NT2/D1 (cell line): ENCODE measurements at places on chromosomes 1 and 21.
A peak's percentile ranks its signal among the peaks of the same experiment; 100 is the strongest.

GRCh38 chr1:61670016-61670415 lies 54.9 kb downstream of the TM2D1 start:
- no peak for DNase-seq

DNA sequence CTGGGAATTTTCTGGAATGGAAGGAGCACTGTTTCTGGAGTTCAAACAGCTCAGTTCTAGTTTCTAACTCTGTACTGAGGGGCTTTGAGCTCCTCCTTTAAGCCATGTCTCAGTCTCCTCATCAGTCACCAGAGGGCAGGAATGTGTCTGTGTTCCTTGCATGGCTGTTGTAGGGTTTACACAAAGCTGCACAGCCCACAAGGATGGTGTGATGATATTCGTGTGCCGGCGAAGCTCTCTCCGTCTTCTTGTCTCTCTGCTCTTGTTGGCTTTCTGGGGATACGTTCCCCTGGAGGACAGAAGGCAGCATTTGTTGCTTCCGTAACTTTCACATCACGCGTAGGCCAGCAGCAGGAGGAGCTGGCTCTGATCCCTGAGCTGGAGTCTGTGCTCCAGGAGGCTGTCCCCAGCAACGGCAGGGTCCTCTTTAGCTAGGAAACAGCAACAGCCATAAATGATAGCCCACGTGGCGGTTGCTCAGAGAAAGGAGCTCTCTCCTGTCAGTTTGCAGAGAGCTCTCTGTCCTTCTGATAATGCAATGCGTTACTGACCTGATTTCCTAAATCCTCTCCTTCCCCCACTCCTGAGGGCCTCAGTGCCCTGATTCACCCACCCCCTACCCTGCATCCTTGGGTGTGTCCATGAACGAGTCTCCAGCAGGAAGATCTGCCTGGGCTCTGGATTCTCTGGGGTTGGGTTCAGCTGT lies 189.2 kb upstream of the VAMP3 start:
- no peak for DNase-seq

GRCh38 chr1:205004351-205004750 lies 38.7 kb upstream of the CNTN2 start:
- no peak for DNase-seq

DNA sequence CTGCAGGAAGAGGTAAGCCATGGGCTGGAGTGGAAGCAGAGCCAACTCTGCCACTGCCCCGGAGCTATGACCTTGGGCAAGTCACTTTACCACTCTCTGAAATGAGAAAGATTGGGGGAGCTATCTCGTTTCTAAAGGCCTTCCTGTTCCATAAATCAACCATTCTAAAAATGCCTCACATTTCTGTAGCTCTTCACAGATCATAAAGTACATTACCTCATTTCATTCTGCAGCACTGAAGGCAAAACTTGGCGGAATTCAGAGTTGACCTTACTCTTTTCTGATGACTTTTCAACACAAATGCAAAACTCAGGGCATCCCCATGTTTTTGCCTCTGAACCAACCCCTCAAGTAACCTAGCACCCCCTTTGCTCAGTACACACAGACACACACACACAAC lies 404.0 kb upstream of the NFIA start:
- no peak for DNase-seq

DNA sequence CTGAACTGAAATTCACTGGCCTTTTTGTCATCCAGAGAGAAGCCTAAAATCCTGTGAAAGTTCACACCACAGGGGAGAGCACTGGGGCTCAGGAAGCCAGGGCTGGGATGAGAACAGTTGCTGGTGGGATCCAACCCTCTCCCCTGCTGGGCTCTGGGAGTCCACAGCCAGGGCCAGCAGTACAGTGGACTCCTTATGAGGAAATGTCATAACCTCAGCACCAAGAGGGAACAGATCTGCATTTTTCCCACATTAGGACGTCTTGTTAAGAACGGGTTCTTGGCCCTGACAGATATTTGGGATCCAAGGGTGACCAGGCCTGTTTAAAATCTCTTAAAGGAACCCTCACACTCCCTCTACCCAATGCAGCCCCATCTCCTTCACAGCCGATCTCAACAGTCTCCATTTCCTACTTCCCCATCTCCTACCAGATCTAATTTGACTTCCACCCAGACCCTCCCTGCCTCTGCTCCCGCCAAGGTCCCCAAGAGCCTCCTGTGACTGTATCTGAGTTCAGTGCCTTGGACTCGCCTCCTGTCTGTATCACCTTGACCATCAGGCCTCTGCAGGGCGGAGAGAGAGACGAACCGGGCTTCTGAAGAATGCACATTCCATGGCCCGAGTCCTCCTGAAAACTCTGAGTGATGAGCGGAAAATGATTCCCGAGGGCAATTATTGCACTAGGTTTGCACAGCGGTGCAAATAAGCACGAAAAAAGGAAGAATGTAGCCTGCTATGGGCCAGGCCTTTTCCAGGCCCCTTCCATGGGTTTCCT lies 159.9 kb downstream of the TRABD2B start:
- DNase-seq: no peak

DNA sequence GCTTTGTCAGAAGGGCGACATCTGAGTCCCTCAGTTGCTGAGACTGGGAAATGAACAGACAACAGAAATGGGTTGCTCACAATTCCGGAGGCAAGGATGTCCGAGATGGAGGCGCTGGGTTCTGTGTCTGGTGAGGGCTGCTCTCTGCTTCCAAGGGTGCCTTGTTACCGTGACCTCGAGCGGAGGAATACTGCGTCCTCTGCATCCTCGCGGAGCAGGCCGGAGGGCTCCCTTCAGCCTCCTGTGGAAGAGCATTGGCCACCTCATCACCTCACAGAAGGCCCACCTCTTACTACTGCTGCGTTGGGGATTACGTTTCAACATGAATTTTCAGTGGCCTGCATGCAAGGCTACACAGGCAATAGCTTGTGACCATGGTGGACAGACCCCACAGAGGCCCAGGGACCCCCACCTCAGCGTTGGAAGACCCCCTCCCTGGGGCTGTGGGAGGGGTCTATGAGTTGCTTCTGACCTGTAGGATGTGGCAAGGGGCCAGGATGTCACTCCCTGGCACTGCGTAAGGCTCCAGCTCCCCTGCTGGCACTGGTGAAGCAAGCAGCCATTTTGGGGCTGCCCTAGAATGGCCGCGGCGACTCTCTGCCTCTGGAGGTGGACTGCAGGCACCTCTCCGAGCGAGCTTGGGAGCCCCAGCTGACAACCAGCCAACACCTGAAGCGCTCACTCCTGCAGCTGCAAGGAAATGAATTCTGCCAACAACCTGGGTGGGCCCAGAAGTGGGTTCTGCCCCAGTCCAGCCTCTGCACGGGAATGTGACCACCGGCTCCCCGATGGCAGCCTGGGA lies 36.3 kb upstream of the COL6A1 start:
- no peak for DNase-seq

DNA sequence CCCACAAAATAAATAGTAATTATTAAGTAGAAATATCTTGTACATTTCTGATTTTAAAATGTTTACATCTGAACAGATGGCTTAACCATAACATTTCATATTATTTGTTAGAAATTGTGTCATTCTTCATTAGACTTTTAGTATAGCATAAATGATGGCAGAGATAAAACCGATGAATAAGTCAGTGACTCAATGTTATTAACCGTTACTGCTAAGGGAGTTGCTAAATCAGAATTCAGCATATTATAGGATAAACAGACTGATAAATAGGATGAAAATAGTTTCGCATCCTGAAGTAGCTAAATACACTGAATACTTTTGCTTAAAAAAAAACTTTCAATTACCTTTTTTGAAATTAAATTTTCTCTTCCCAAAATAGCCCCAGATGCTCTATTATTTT lies 610.6 kb upstream of the ZP4 start:
- no peak for DNase-seq

GRCh38 chr1:218472885-218473284 lies 127.7 kb downstream of the TGFB2 start:
- DNase-seq: no peak

DNA sequence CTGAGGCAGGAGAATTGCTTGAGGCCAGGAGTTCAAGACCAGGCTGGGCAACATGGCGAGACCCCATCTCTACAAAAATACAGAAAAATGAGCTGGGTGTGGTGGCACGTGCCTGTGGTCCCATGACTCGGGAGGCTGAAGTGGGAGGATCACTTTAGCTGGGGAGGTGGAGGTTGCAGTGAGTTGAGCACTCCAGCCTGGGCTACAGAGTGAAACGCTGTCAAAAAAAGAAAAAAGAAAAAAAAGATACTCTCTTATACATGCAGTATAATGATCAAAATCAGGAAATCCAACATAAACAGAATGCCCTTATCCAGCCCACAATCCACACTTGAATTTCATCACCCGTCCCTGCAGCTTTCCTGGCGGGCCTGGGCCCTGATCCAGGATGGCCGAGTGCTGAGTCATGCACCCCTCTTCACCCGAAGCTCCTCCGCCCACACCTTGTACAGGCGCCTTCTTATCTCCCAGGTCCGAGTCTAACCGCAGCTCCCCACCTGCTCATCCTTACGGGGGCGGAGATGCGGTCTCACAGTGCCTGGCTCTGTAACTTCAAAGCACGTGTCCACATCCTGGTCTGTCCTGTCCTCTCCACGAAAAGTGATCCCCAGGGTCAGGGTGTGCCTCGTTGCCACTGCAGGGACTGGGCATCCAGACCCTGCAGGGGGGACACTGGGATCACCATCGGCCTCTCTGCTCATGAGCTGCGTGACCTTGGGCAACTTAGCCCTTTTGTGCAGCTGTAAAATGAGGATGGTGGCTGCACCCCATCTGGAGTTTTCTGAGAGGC lies 120.2 kb upstream of the SLC45A1 start:
- no peak for DNase-seq

- no peak for DNase-seq
These were observed 282.7 kb downstream of the KIF26B start for GRCh38 chr1:245437369-245438062.

GRCh38 chr1:220876511-220877376 lies 2.5 kb upstream of the HLX start:
- DNase-seq: peak; percentile 60

DNA sequence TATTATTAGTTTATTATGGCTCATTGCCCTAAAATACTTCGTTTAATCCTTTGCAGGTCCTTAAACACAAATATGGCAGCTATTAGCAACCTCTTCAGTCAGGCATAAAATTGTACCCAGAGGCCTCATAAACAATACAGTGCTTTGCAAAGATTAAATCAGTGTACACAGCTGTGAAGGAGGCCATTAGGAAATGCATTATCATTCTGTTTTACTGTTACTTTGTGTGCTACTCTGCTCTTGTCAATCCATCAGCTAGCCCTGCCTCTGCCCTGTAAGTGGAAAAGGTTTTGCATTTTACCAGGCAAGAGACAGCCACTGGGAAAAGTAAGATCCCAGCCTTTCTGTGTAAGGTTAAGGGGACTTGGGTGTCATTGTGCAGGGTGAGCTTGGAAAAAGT lies 415.7 kb upstream of the DAB1 start:
- DNase-seq: no peak

- DNase-seq: no peak
These were observed 1.1 kb downstream of the LRRC8C start for GRCh38 chr1:89633800-89634625.

DNA sequence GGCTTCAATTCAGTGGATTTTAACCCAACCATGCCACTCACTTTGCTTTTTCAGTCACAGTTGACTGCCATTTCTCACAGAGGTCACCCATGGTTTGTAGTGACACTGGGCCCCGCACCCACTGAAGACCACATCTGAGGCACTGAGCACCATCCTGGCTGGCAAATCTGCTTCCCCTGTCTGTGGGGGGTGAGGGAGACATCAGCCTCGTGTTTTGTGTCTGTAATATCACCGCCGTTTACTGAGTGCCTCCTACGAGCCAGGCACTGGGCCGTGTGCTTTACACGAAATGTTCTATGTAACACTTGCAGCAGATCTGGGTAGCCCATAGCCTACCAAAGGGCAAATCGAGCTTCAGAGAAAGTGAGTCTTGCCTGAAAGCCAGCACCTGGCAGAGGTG lies 161.8 kb downstream of the PGBD5 start:
- DNase-seq: no peak

DNA sequence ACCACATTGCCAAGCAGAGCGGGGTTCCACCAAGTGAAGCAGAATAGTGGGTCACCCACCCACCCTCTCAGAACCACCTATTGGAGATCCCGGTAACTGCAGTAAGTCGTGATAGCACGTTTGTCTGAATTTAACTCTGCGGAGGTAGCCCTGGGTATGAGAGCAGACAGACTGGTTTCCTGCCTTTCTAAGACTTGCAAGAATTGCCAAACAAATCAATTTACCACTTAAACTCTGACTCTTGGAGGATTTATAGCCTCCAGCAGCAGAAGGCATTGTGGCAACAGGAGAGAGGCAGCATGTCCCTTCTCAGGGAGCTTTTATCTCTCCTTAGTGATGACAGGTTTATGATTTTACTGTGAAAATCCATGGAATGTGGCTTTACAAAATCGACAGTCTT lies 287.9 kb upstream of the FMN2 start:
- no peak for DNase-seq
